ENCODE measurements at places on chromosomes 11 and 22.

DNA sequence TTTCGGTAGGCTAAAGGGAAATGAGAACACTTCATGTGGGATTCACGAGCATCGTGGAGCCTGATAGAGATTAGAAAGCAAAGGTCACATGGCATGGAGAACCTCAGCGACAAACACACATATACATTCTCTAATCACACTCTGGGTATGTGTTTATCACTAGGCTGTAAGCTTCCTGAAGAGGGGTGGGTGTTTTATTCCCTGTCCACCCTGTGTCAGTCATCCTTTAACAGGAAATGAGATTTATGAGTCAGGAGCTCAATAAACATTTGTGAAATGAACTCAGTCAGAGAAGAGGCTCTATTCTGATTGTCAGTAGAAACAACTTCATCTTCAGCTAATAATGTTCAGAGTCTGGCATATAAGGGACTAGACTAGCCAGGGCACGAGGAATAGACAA, 71.7 kb upstream of the EIF3M start:
- ATAC-seq: no peak

DNA sequence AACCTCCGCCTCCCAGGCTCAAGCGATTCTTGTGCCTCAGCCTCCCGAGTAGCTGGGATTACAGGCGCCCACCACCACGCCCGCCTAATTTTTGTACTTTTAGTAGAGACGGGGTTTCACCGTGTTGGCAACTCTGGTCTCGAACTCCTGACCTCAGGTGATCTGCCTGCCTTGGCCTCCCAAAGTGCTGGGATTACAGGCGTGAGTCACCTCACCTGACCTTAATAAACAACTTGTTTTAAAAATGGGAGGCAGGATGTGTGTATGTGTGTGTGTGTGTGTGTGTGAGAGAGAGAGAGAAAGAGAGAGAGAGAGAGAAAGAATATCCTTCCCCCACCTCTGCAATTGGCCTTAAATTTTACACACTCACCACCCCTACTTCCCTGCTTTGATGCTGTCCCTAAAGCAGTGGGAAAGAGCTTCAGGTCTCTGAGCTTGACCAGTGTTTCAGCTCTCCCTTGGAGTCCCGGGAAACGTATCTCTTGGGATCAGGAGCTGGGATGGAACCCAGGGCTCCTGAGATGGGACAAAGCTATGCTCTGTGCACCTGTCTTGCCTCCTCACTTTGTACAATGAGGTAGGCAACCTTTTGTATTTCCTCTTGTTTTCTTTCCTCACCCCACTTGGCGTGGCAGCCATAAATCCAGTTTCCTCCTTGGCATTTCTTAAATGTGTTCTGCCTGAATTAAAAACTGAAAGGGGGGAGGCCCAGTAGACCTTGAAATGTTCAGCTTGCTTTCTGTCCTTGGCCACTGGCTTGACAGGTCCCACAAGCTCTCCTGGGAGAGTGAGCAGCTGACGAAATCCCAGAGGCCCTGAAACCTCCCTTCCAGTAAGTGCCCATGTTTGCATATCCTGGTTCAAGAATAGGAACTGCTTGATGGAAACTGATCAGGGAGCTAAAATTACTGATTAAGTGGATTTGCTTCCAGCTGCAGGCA, 17.8 kb upstream of the XBP1 start:
- ATAC-seq: peak; percentile 59

DNA sequence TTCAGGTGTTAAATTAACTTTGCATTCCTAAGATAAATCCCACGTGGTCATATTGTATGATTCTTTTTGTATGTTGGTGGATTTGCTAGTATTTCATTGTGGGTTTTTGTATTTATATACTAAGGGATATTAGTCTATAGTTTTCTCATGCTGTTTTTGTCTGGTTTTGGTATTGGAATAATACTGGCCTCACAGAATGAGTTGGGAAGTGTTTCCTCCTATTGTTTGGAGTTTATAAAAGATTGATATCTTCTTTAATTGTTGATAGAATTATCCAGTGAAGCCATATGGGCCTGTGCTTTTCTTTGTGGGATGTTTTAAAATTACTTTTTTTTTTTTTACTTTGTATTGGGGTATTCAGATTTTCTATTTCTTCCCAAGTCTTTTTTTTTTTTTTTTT, 59.8 kb downstream of the QSER1 start:
- no peak for ATAC-seq

DNA sequence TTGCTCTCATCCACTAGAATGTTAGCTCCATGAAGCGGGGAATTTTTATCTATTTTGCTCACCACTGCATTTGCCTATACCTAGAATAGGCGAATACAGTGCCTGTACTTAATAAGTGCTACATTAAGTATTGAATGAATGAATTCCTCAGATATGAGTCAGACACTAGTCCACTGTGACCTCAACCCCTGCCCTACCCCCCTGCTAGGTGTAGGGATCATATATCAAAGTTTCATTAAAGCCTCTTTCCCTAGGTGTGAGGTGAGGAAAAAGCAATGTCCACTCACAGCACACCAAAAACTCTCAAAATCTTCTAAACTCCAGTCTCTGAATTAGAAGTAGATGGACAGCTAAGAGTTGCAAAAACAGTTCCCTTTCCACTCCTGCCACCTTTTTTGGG, 9.8 kb upstream of the PSMA1 start:
- no peak for ATAC-seq

GRCh38 chr11:19938169-19938856, 222.0 kb downstream of the DBX1 start:
- no peak for ATAC-seq

DNA sequence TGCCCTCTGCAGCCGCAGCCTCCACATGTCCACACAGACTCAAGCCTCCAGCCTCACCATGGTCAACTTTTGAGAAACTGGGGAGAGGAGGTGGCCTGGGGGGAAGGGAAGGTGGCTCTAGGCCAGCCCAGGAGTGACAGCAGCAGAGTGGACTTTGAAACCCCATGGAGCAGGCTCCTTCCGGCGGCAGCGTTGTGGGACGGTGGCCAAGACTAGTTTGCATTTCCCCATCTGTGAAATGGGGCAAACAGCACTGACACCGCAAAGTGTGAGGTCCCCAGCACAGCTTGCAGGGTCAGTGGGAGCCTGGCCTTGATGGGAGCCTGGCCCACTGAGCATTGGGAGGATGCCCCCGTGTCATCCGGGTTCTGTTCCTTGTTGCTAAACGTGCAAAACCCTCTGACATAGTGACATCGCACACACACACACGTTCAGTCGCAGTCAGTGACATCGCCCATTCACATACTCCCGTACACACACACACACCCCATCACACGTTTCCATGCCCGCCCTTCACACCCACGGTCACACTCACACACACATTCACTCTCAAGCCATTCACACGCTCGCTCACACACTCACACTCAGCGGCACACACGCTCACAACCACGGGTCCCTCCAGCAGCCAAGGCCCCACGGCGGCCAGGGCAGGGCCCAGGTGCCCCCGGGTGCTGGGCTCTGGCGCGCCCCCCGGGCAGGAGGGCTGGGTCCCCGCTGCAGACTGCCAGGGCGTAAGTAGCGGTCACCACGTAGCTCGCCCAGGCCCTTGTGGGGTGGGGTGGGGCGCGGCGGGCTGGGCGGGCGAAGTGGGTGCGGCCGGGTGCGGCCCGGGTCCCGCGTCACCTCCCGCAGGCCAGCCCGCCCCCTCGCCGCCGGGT, 585 bp downstream of the CYB5R3 start:
- peak; percentile 78 for ATAC-seq
